ENCODE measurements at places on chromosomes 1 and 21. TPM values are rescaled to one million over a fixed set of nuclear protein-coding genes. Genes with fewer than 3 reads are reported as not detected.

LRRC39 gene
- 1.0 TPM for total RNA-seq

IGFN1 gene
- not detected for total RNA-seq

EBNA1BP2 gene
- 27.6 TPM for total RNA-seq

CACYBP gene
- total RNA-seq, result 98.3 TPM

PLA2G2F gene
- not detected for total RNA-seq

PLD5 gene
- not detected for total RNA-seq

FAM43B gene
- not detected for total RNA-seq

NTMT2 gene
- not detected for total RNA-seq

RASAL2 gene
- 0.32 TPM for total RNA-seq

VASH2 gene
- not detected for total RNA-seq

MTARC2 gene
- total RNA-seq, result not detected

CSMD2 gene
- not detected for total RNA-seq

All from CD4-positive, alpha-beta memory T cell (primary cell).